ENCODE measurements at places on chromosomes 2 and 18.
A peak's percentile ranks its signal among the peaks of the same experiment; 100 is the strongest.

GRCh38 chr2:13581471-13581870 lies 864.7 kb downstream of the TRIB2 start:
- DNase-seq = no peak

DNA sequence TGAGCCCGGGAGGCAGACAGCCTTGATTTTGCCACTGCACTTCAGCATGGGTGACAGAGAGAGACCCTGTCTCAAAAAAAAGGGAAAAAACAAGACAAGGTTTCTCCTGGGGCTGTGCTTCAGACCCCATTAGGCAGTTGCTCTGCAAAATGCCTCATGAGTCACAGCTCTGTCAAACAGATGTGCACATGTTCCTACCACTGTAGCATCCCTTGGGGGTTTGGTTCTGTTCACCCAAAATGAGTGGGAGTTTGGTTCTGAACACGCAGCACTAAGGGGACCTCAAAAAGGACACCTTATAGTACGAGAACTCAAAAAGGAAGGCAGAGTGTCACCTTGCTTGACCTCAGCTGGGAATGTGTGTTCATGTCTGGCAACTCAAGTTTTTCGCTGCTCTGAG lies 134.9 kb downstream of the RPIA start:
- DNase-seq = no peak

- no peak for DNase-seq
Measured at GRCh38 chr2:156125018-156125417, 207.5 kb downstream of the NR4A2 start.

GRCh38 chr2:95388091-95388692 lies 14.3 kb upstream of the FAHD2A start:
- no peak for DNase-seq

DNA sequence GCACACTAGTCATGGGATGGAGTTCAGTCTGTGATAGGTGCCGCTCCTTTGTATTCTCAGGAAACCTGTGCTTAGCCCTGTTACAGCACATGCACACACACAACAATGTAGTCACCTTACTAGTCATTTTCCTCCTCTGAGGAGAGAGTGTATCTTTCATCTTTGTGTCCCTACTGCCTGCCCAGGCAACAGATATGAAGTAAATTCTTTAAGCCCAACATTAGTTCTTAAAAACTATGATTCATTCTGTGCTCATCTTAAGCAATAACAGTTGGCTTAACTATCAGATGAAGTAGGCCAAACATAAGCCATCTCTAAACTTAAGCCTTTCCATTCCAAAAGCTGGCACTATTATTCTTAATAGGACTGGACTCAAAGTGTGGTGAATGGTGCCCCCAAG lies 186.5 kb downstream of the LNPK start:
- DNase-seq = peak; percentile 49

- DNase-seq = peak; percentile 91
Measured at GRCh38 chr2:43083710-43084698, 142.4 kb downstream of the ZFP36L2 start.

DNA sequence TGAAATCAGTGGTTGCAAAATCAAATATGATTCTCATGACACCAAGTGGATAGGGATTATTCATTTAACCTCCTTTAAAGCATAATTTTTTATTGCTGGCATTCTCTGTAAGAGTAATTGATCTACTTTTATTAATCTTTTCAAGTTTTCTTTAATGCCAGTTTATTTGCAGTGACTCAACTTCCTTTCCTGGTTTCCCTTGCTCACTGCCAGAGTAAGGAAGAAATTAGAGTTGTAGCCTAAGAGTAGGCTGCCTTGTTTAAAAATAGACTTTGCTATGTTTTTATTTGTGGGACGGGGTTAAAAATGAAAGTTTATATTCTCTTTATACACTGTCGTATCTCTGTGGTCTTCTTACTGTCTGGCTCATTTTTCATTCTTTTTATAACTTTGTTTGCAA lies 148.6 kb downstream of the WDR7 start:
- peak; percentile 48 for DNase-seq

DNA sequence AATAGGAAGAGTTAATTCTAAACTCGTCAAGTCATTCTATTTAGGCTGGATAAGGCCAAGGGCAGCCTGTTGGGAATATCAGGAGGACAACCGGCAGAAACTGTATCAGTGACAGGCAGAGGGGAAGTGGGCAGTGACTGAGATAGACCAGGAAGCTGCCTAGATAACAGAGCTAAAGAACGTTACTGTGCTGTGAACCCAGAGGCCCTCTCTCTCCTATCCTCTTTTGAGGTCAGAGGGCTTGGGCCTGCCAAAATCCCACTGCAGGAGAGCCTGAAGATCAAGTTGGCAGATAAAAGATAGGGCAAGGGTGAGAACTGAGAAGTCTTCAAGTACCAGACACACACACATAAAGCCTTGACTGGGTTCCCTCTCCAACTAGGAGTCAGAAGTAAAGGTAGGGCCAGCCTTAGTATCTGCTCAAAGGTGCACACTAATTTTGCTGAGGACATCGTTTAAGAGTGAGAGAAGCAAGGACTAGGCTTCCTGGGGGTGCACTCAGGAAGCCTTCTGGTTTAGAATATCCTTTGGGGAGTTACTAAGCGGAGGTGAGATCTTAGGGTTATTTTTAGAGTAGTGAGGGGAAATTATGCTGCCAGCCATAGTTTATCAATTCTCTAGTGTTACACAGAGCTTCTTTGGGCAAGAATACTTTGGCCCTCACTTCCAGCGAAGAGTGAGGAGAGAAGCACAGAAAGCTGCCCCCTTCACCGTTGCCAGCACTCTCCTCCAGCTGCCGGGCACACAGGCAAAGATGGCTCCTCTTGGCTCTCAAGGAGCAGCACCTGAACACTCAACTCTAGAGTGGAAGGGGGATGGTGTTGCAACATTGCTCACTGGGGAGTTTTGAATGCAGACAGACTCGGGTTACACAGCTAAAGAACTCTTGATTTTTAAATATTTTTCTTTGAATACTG lies 9.8 kb downstream of the CAVIN2 start:
- DNase-seq = no peak

All from EH (cell line).